ENCODE measurements at places on chromosomes 7 and 10.
A peak's percentile ranks its signal among the peaks of the same experiment; 100 is the strongest.

DNA sequence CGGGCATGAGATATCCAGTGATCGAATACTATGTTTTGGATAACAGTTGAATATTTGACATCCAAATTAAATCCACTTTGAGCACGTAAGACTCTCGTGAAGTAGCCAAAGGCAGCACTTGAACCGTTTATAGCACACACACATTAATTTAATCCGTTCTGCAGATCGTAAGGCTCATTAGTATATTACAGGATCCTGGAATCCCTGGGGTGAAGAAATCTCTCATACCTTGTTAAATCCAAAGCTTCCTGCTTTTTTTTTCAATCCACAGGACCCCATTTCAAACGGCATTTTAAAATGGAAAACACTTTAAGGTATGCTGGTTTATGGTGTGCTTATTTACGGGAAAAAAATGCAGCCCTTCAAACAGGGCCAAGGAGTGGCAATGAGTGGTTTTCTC, 158.4 kb upstream of the ADARB2 start:
- ATAC-seq = no peak

- no peak for ATAC-seq
Observed at GRCh38 chr10:25696013-25696708, 237.9 kb upstream of the MYO3A start.

DNA sequence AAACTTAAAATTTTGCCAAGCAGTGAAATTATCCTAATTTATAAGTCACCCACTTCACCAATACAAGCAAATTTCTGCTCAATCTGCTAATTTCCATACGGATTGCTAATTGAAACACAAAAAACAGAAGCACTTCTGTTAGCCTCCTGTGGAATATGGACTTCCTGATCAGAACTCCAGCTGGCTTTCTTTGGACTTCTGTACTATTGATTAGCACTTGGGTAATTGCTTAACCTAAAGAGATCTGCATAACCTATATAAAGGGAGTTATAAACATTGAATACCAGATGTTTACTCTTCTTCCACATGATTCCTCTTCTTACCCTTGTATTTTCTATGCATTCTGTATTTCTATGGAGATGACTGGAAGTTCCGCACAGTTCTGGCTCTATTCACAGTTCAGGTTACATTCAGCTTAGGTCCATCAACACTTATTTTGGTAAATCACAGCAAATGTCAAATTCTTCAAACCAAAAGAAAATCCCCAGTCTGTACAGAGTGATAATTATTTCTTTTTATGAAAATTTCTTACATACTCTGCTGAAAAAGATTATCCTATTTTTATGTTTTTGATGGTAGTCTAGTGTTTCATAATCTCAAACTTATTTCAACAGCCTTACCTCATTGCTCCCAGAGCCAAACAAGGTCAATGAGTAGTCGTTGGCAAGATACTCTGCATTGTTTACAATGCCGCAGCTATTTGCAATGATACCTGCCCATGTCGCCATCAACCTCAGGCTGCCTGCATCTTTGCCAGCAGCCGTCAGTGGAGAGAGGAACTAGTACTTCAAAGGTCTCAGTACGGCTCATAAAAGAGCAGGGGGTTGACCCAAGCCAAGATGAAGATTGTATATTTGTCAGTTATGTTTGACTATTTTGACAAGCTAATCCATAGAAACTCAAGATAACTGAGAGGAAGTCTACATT, 225.6 kb downstream of the AHR start:
- no peak for ATAC-seq

DNA sequence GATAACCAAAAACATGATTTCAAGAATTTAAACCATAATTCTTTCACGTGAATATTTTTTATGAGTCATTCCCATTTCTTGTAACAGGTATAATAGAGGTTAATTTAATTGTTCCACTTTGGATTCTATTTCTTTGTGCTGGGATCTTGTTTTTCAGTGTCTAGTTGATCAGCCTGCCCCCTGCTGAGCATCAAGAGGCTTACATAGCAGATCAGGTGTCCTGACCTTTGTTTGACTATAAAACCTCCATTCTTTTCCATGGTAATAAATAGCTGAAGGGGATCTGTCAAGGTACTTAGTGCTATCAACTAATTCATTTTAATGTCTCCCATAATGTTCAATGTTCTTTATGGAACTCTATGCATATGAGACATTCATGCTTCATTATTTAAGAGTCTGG, 4.9 kb downstream of the COL17A1 start:
- ATAC-seq = peak; percentile 63

DNA sequence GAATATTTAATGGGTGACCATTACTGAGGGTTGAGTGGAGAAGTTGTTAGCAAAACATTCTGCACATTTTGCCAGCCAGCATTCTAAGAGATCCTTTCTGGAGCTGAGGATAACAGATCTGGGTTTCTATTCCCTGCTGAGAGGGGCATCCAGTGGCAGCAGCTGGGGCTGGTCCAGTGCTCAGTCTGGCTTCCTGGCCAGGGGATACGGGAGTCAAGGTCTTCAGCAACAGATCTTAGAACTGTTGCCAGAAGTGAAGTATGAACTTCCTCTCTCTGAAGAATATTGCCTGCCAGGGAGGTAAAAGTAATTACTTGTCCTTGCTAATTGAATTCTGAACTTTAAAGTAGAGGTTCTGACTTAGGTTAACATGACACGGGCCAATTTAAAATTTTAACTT, 568.4 kb downstream of the REEP3 start:
- no peak for ATAC-seq

- ATAC-seq = no peak
Observed at GRCh38 chr10:129560361-129560760, 93.3 kb downstream of the MGMT start.

GRCh38 chr10:1567152-1567551, 170.2 kb downstream of the ADARB2 start:
- ATAC-seq = no peak

DNA sequence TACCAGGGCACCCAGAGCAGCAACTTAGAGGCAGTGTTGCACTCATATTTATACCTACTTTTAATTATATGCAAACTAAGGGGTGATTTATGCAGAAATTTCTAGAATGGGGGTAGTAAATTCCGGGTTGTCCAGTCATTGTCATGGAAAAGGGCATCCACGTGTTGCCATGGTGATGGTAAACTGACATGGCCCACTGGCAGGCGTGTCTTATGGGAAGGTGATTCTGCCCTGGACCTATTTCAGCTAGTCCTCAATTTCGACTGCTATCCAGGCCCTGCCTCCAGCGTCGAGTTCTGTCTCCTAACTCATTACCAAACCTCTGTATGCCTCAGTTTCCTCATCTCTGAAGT, 12.8 kb downstream of the SNX8 start:
- ATAC-seq = no peak

DNA sequence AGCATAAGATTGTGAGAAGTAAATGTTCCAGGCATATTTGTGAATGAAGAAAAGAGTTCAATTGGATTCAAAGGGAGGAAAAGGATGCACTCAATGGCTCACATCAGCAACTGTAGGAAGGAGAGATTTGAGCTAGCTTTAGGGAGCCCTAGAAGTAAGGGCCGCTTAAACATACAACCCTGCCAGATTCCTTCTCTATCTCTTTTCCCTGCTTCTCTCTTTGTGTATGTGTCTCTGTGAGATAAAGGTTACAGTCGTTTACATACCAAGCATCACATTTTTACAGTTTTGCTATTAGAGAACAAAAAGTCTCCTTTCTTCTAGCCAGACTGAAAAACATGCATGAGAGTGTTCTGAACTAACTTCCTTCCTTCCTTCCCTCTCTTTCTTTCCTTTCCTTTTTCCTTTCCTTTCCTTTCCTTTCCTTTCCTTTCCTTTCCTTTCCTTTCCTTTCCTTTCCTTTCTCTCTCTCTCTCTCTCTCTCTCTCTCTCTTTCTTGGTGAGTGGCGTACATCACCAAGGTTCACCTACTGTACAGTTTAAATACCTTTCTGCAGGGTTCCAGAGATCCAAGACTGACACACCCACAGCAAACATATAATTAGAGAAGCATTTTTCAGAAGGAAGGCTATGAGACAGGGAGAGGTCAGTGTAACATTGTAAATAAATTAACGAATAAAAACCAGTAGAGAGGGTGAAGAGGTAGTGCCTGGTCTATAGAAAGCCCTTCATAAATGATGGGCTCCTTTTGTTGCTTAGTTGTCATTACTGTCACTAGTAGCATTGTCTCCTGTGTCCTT, 240.4 kb downstream of the ARL4A start:
- no peak for ATAC-seq

- no peak for ATAC-seq
Observed at GRCh38 chr7:151125470-151125845, 39.2 kb downstream of the AGAP3 start.

GRCh38 chr7:6248581-6248980, 23.8 kb downstream of the CYTH3 start:
- peak; percentile 74 for ATAC-seq

DNA sequence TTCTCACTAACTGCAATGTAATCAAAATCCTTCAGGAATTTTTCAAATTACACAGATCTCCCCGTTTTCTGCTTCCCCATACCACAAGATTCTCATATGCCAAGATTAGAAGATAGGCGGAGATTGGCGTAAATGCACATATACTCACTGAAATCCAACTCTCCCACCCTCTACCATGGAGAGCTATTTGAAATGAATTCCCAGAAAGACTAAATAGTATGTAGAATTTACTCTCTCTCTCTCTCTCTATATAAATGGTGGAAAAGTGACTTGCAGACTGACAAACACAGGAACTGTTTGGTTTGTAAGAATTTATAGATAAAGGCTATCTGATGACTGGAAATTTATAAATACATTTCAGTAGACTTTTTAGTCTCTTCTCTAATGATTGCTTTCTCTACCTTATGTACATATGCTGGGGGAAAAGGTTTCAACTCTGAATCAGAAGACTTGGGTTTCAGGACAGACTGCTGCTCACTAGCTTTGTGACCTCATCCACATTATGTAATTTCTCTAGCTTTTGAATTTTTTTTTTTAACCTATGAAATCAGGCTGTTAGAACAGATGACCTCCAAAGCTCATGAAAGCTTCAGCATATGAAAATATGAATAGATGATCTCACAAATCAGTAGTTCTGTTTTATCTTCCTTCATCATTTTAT, 67.8 kb upstream of the CSTF2T start:
- ATAC-seq = no peak

DNA sequence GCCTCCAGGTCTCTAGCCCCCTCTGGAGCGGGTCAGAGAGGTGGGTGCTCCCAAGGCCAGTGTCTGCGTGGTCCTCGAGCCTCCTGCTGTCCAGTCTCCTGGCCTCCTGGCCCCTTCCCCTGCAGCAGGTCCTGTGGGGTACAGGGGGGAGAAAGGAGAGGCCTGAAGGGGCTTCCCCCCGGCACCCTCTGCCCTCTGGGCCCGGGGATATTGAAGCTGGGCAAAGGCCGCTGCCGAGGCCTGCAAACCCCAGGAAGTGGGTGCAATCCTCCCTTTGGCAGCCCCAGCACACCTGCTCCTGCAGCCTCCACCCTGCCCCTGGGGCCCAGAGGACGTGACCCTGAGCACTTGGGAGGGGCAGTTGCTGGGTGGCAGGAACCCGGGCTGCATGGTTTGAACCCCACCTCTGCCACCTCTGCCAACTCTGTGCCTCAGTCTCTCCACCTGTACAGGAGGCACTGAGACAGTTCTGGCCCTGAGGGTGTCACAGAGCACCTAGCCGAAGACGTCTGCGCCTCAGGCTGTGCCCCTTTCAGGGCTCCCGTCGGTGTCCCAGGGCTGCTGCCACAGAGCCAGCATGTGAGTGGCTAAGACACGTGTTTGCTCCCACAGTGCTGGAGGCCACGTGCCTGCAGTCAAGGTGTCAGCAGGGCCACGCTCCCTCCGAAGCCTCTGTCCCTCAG, 59.1 kb upstream of the INPP5A start:
- no peak for ATAC-seq

DNA sequence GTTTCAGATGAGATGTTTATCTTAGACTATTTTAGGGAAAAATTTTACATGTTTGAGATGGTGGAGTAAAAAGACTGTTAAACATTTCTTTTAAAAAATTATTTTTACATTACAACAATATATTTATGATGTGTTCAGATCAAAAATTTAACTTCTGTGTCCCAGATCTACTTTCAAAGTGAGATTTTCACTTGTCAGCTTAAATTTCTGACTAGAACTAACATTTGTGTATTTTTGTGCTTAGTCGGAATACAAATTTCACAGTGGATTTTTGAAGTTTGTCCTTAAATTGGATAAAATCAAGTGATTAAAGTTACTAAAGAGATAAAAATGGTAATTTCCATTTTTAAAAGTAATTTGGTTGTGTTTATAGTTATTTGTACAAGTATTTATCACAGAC, 24.9 kb downstream of the TMEM106B start:
- ATAC-seq = no peak

GRCh38 chr10:48324580-48324979, 18.1 kb downstream of the MAPK8 start:
- ATAC-seq = no peak

DNA sequence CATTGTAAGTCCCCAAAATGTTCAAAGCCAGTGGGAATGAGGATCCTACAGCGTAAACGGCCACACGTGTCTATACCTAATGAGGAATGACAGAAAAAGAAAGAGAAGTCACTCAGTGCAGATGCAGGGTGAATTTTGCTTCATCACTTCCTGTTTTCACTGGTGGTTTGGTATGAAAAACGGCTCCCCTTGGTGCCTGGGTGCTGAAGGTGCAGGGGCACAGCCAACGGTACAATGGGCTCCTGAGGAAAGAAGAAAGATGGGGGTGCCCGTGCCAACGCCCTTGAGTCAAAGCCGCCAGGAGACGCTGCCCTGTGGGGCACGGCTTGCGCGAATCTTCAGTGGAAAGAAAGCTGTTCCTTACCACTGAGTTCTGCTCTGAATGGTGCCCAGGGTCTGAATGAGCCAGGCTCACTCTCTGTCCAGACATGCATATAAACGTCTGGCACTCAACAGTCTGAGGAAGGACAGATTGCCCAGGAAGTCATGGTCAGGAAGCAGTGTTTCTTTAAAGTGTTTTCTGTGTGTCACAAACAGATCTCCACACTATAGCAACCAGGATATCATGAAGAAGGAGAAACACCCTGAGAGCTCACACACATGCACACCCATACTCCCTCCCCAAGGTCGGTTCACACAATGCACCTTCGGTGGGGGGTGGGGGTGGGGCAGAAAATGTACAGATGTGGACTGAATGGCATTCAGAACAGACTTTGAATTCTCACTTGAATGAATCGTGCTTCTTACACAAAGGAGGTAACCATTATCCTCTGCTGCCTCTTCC, 105.8 kb downstream of the ELMO1 start:
- ATAC-seq = peak; percentile 25

DNA sequence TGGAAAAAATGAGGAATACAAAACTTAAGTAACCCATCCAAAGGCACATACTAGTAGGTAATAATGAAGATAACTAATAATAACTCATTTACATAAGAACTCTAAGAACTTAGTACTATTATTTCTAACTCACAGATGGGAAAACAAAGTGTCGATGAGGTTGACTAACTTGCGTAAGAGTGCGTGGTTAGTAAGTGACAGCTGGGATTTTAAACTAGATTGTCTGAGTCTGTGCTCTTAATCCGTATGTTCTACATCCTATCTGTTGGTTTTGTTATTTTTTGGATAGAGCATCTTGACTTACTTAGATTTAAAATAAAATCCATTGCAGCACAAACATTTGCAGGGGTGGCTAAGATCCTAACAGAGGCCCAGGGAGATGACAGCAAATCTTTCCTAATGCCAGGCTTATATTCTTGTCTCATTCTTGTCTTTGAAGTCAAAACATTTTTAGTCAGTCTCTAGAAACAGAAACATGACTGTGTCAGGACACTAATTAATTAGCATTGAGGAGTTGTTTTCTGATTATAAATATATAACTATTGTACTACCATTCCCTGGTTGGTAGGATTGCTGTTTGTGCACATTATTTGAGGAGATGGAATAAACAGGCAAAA, 11.7 kb downstream of the RPA3 start:
- ATAC-seq = no peak

Measured in SK-N-SH treated with all-trans-retinoic acid at 6 μM for 48 hours (cell line).